IMR-90 (cell line): ENCODE measurements at places on chromosomes 12 and 14.
A peak's percentile ranks its signal among the peaks of the same experiment; 100 is the strongest.

- DNase-seq: no peak
These were observed 370.6 kb downstream of the KCNH5 start for GRCh38 chr14:62674563-62675237.

- DNase-seq: peak; percentile 6
These were observed 929 bp downstream of the CHD8 start for GRCh38 chr14:21454843-21455544.

DNA sequence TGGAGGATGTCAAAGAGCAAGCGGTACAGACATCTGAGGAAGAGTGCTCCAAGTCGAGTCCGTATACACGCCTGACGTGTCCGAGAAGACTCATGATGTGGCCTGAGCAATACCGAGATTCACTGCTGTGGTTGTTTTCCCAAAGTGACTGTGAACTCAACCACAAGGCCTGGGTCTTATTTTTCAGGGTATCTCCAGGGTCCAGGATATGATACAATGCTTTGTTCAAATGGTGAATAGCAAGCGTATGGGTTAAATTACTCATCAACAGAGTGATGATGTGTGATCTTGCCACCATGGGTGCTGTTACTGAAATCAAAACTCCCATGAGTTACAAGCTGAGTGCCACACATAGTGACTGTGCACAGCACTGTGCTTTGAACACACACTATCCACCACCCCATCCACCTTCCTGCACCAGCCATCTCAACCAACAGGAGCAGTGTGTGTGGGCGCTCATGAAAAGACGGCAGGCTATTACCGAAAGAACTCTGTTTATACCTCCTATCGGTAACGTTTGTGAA lies 109.6 kb downstream of the BCAT1 start:
- DNase-seq: no peak

GRCh38 chr14:51298895-51299294 lies 58.8 kb downstream of the TMX1 start:
- DNase-seq: peak; percentile 53

DNA sequence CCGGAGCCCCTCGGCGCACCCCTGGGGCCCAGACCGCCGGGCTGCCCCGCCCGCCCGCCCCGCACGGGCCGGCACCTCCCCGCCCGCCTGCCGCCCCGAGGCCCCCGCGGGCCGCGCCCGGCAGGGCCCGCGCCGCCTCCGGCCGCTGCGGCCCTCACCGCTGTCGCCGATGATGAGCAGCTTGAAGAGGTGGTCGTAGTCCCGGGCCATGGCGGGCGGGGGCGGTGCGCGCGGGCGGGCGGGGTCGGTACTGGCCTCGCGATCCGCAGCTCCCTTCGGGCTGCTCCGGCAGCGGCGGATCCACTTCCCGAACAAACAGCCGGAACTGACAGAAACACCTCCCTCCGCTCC lies at the start of gene RAB35:
RAB35 (minus strand) TSS at position 313 of the 351 bp plus-strand sequence; CDS start at position 210, 103 bp downstream.
- no peak for DNase-seq
